ENCODE measurements at places on chromosomes 4 and X.

GRCh38 chr4:96293806-96294205, 453.9 kb downstream of the PDHA2 start:
- DNase-seq: no peak

- no peak for DNase-seq
Observed at GRCh38 chr4:37663552-37663951, 22.6 kb downstream of the RELL1 start.

GRCh38 chrX:150303386-150304097, 59.6 kb upstream of the MAMLD1 start:
- DNase-seq: no peak

DNA sequence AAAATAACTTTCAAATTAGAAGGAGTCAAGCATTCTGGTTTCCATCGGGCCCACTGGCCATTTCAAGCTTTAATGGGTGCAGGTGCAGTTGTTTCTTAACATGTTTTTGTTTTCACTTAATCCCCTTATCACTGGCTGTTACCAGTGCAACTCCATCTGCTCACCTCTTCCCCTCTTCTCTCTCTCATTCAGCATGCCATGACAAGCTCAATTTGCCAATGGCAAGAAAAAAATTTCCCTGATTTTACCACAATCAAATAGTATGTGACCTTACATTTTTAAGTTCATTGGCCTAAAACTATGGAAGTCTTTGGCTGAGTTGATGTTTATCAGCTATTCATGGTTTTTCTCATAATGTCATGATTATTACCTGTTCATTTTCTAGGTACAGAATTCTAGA, 299.1 kb upstream of the BMP3 start:
- no peak for DNase-seq

- no peak for DNase-seq
Observed at GRCh38 chr4:9987749-9988362, 33.4 kb downstream of the SLC2A9 start.

DNA sequence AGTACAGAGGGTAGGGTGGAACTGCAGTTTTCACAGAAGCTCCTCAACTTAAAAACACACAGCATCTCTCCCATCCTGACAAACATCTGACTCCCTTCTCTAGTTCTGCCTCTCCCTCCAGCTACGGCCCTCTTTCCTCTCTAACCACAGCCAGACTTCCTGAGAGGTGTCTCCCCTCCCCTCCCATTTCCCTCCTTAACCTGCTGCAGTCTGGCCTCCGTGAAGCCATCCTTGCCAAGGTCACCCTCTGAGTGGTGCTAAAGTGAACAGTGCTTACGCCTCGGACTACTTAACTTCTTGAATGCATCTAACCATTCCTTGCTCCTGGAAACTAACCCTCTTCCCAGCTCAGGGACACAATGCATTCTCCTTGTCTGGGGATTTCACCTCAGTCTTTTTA, 53.3 kb downstream of the RTL5 start:
- no peak for DNase-seq

DNA sequence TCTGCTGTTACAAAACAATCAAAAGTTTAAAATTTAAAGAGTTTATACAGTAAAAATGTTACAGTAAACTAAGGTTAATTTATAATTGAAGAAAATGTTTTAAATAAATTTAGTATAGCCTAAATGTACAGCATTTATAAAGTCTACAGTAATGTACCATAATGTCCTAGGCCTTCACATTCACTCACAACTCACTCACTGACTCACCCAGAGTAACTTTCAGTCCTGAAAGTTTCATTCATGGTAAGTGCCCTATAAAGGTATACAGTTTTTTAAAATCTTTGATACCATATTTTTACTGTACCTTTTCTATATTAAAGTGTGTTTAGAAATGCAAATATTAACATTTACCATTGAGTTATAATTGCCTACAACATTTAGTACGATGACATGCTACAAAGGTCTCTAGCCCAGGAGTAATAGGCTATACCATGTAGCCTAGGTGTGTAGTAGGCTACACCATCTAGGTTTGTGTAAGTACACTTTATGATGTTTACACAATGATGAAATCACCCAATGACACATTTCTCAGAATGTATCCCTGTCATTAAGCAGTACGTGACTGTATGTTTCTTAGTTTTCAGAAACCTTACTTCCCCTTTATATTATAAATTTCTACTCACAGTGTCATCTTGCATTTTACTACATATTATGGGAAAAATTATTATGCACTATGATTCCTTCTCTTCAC, 320.8 kb downstream of the ADAM29 start:
- no peak for DNase-seq

DNA sequence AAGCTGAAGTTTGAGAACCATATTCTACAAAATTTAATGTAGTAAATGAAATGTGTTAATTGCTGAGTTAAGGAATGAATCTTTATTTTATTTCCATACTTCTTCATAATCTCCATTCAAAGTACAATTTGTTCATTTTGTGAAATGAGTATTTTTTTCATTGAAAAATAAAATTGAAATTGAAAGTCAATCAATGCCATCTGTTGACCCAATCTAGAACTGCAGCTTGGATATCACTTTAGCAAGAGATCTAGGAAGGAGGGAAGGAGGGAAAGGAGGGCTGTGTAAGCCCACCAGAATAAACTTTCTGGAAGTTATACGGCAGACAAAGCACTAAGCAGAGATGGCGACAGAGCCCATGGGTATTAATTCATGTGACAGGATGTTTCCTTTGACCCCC, 128.4 kb downstream of the ZMAT1 start:
- DNase-seq: no peak

GRCh38 chr4:111174331-111174730, 551.5 kb upstream of the PITX2 start:
- DNase-seq: no peak
